NCI-H1930 (cell line): ENCODE measurements at places on chromosomes 5 and 9.

DNA sequence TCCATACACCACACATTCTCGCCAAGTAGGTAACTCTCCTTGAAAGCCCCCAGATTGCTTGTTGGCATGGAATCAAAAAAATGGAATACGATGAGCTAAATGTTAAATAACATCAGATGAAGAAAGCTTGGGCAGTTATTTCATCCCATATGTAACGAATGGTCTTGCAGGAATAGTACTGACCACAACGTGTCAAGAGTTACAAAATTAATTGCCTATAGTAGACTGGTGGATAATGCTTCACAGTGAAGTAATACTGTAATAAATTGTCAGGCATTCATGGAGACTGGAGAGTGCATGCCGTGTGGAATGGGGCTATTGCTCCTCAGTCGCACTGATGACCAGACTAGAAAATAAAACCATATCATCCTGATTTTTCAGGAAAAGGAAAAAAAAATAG, 1628.7 kb downstream of the MAT2B start:
- DNase-seq: no peak

GRCh38 chr9:121708768-121709488, 57.5 kb downstream of the DAB2IP start:
- DNase-seq: no peak

DNA sequence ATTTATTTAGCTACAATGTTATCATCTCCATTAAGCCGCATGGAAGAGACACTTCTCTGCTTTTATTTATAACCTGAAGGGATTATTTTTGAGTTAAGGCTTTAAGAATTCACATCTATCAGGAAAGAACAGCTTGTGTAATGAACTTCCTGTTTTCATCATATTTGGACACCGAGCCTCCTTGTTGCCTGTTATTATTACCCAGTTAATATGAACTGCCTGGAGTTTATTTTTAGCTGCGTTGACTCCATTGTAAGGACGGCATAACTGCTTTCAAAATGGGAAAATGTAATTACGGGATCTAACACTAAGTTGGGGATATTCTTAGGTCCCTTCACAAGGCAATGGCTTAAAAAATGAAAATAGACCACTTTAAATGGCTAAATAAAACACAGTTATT, 89.0 kb upstream of the NR4A3 start:
- no peak for DNase-seq

- DNase-seq: no peak
These were observed 34.5 kb downstream of the KCTD16 start for GRCh38 chr5:144205141-144205551.

- no peak for DNase-seq
These were observed 7.8 kb upstream of the GPX8 start for GRCh38 chr5:55151923-55152842.

GRCh38 chr9:128621730-128622455, 34.8 kb downstream of the DYNC2I2 start:
- DNase-seq: no peak

GRCh38 chr9:122053064-122053463, 40.0 kb downstream of the TTLL11 start:
- no peak for DNase-seq

- DNase-seq: no peak
These were observed 419.5 kb upstream of the CTNND2 start for GRCh38 chr5:12323637-12324229.

DNA sequence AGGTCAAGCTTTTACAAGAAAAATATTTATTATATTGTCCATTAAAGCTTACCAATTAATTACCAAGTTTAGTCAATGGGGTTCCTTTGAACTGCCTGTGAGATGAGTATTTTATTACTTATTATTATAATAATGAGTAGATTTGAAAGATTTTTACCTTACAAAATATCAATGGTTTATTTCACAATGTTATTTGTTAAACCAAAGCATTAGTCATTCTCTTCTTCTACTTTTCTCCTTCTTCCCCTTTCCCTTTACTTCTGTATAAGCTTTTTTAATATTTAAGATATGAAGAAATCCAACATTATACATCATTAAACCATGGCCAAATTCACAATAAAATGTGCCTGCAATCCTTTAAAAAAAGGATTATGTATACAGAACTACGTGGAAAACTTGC, 369.5 kb downstream of the ARL15 start:
- no peak for DNase-seq

DNA sequence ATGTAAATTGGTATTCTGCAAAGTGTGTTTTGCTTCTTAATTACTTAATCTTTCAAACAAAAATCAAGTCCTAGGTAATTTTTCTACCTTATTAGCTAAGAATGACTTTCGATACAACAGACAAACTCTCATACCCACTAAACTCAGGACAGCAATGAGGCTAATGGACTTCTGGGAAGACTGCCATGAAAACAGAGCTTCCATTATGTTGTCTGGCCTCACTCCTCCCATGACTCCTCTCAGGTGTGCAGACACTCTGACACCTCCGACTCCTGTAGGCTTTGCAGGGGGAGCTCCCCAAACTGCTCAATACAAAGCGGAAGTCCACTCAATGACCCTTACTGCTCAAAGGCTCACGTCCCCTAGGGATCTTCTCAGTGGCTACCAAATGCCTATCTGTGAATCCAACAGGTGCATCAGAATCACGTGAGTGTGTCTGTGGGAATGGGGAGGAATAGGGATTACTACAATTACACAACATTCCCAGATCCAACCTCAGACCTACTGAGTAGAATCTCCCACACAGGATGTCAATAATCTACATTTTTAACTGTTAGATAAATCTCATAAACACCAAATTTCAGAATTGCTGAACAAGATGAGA, 289.9 kb downstream of the RAB3C start:
- DNase-seq: no peak

DNA sequence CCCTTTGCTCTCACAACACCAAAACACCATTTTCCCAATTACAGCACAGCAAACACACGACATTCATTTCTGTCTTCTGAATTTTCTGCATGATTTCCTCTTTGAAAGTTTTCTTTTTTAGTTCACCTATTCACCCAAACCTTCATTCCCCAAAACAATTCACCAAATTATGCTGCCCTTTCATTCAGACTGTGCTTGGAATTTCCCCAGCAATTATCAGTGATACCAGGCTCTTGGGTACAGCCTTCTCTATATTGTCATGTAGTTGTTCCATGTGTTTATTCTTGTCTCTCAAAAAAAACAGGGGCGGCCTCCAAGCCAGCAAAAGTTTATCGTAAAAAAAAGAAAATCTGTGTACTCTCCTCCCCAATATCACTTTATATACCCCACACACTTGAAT, 9.0 kb upstream of the LIX1 start:
- no peak for DNase-seq

DNA sequence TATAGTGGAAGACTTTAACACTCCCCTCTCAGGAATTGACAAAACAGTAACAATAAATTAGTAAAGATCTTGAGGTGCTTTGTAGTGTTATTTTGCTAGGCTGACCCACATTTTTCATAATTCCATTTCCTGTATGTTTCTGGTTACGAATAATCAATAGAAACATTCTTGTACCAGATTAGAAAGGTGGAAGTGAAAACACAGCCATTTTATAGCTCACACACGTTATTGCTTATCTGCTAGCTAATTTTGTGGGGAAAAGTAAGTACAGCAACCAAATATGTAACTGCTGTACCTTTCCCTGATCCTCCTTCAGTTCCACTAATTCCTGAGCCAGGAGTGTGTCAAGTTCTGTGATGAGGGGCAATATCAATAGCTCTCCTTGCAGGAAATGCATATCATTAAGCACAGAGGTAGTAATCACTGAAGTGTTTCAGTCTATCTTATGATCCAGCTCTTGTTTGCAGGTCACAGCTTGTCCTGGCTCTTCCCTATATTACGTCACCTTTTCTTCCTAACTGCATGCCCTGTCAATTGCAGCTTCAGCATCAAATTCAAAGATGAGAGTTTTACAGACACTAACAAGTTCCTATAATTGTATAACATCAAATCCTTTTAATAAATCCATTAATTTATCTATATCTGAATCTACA, 59.4 kb downstream of the MINAR2 start:
- DNase-seq: no peak
